NCI-H2107 (cell line): ENCODE measurements at places on chromosomes 6 and 20.

DNA sequence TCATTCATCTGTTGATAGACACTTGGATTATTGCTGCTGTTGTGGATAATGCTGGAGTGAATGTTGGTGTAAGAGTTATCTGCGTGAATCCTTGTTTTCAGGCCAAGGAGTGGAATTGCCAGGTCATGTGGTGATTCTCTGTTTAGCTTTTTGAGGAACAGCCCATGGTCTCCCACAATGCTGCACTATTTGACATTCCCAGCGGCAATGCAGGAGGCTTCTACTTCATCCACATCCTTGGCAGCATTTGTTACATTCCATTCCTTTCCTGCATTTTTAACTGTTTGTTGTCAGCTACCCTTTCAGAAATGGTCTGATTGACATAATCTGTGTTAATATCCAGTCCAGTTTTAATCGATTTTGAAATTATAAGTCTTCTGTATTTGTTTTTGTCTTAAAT, 51.7 kb upstream of the CLDN20 start:
- no peak for DNase-seq

DNA sequence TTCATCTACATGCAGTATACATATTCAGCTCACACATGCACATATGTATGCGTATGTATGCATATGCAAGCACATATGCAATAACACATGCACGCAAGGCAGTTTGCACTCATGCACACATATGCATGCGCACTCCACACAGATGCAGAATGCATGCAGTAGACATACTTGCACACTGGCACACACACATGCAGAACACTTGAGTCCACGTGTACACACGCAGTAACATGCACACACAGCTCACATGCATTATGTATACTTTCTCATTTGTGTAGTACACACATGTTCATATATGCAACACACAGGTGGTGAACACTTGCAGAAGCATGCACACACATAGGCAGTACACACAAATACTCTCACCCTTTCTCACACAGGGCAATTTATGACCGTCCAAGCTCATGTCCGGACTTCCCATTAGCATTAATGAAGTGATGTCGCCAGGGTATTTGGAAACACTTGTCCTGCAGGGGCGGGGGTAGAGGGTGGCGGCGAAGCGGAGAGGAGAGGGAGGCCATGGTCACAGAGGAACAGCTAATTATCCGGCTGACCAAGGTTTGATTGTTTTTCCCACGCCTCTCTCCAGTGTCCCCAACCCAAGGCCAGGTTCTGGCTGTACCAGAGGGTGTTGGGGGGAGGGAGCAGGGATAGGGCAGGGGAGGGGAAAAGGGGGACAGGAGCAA, 91.3 kb downstream of the VEGFA start:
- DNase-seq = no peak

- DNase-seq = no peak
Observed at GRCh38 chr6:33779895-33780294, 9.0 kb downstream of the LEMD2 start.

DNA sequence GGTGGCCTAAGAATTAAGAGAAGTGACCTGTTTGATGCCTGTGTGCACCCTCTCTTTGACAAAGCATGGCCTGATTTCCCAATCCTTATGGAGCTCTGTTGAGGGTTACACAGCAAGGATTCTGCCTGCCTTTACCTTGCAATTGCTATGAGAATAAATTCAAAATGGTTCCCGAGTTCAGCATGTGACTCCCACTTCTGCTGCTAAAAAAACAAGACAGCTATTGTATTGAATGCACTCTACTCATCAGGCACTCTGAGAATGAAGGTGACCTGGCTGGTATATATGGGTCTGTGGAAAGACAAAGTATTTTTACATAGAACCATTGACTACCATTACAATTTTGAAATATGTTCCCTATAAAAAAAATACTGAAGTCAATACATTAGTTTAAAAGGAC, 190.3 kb downstream of the ATXN1 start:
- no peak for DNase-seq

GRCh38 chr20:17721802-17722486, 22.2 kb downstream of the BANF2 start:
- DNase-seq = no peak

DNA sequence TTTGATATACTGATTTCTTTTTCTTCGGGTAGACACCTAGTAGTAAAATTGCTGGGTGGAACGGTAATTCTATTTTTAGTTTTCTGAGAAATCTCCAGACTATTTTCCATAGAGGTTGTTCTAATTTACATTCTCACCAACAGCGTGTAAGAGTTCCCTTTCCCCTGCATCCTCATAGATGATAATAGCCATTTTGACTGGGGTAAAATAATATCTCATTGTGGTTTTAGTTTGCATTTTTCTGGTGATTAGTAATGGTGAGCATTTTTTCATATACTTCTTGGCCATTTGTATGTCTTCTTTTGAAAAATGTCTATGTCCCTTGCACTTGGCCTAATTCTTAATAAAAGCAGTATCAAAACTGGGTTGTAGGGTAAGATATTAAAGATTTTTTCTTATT, 148.9 kb upstream of the SIM1 start:
- DNase-seq = no peak

DNA sequence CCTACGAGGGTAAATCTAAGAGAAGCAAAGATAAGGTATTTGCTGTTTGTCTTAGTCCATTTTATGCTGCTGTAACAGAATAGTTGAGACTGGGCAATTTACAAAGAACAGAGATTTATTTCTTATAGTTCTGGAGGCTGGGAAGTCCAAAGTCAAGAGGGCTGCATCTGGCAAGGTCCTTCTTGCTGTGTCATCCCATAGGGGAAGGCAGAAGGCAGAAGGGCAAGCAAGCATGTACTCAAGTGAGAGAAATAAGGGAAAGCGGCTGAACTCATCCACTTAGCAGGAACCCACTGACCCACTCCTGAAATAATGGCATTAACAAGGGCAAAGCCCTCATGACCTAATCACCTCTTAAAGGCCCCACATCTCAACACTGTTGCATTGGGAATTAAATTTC, 102.7 kb downstream of the AGPAT4 start:
- DNase-seq = no peak

- DNase-seq = no peak
Observed at GRCh38 chr20:35243986-35244385, 17.5 kb downstream of the MMP24 start.

GRCh38 chr6:152554851-152555250, 82.3 kb downstream of the SYNE1 start:
- no peak for DNase-seq

DNA sequence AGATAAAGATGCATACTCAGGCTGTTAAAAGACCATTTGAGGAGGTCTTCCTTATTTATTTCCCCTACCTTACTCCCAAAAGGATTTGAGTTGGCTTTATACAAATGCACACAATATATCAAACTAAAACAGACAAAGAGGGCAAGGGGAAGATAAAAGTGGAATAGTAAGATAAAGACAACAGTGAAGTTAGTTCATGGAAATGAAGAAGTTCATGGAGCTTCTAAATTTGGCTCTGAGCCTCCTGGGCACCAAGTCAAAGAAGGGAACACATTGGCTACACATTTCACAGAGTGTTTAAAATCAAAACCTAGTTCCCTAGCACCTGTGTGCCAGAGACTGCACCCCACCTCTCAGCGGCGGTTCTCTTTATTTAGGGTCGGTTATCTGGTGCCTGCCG, 25.8 kb upstream of the ARMC2 start:
- no peak for DNase-seq

DNA sequence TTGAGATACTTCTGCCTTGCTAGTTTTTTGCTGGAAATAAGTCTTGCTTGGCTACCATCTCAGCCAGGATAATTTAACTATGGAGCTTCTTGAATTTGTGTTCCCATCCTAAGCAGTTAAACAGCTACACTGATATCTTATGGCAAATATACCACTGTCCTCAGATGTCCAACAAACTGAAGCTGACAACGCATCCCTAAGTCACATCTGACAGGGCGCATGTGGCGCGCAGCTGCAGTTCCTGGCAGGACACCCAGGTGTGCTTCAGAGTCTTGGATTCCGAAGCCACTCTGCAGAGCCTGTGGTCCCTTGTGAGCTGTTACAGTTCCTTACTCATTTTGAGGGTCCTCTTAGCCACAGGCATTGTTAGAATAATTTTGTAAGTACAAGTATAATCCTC, 127.9 kb downstream of the WDR27 start:
- no peak for DNase-seq

DNA sequence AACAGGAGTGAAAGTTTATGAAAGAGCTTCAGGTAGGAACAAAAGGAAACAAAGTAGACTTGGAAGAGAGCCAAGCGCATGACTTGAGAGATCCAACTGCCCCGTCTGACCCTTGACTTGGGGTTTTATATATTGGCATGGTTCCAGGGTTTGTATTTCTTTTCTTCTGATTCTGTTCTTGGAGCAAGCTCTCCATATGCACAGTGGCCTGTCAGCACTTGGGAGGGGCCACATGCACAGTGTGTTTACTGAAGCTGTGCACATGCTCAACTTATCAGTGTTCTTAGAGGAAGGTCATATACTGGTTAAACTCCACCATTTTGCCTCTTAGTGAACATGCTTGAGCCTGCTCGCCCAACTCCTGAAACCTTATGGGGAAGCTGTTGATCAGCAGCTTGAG, 953.7 kb downstream of the TFAP2A start:
- no peak for DNase-seq

DNA sequence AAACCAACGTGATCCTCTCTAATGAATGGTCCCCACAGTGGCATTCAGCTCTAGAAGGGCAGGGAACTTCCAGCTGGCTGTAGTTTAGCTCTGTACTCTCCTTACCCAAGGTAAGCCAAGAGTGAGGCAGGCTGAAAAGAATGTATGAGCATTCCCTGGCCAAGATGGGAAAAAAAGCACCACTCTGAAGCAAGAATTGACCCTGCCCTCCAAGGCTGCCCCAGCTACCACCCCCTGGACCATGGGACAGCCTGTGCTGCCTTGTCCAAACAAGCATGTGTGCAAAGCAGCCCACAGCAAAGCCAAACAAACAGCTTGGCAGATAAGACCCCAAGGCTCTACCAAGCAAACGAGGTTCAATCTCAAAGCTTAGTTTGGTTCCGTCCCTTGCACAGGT, 73.9 kb downstream of the GFOD1 start:
- DNase-seq = no peak

GRCh38 chr20:668638-669037, 7.0 kb downstream of the SCRT2 start:
- DNase-seq = no peak

GRCh38 chr6:45470131-45470738, 92.5 kb upstream of the SUPT3H start:
- no peak for DNase-seq

GRCh38 chr6:125846292-125847024, 55.7 kb downstream of the NCOA7 start:
- no peak for DNase-seq

DNA sequence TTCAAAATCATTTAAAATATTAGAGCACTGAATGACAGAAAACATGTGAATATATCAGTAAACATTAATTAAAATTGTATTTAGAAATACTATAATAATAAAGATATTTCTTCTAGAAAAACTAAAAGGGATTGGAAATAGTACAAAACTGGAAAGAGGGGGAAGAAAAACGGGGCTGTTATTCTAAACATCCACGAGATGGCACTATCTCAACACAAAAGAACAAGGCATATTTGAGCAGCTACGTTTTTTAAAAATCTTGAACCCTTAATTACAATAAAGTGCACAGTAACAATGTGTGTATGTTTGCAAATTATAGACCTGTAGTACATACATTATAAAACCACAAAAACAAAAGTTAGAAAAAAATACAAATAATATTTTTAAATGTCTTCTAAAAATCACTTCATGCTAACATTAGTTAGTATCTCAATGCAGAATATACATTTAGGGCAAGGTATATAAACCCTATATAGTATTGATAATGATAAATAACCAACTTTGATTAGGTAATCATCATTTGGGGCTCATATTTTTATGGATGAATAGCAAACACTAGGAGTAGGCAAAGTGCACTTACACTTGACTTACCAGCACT, 42.5 kb upstream of the PNISR start:
- DNase-seq = peak; percentile 2

- no peak for DNase-seq
Observed at GRCh38 chr20:19427480-19427879, 215.0 kb downstream of the SLC24A3 start.

DNA sequence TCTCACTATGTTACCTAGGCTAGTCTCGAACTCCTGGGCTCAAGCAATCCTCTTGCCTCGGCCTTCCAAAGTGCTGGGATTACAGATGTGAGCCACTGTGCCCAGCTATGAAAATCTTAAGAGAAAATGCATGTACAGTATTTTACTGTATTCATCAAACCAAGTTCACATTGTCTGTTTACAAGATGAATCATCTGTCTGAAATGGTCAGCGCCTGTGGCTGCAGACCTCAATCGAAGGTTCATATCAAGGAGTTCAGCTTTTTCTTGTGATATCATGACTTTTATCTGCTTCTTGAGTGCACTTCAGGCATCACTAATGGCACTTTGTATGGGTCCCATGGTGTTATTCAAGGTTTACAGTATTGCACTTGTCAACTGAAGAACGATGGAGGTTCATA, 155.1 kb downstream of the SLC16A10 start:
- no peak for DNase-seq

- no peak for DNase-seq
Observed at GRCh38 chr6:91433660-91434534, 847.0 kb upstream of the MAP3K7 start.

DNA sequence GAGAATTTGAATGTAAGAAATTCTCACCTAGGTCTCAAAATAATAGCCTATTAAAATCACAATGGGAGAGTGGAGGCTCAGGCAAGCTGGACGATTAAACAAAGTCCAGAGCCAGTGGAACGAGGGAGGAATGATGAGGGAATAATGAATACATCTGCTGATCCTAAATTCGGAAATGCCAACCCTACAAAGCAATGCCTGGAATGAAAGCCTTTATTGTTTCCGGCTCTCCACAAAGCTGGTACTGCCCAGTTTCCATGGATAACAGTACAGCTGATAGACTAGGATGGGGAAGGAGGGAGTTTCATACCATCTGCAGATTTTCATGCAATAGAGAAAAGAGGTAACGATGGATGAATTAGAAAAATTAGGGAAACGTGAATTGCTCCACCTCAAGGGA, 356.1 kb downstream of the CBLN4 start:
- no peak for DNase-seq

- DNase-seq = no peak
Observed at GRCh38 chr20:53274365-53274764, 302.2 kb downstream of the TSHZ2 start.
